ENCODE measurements at places on chromosomes 1 and 21.

DNA sequence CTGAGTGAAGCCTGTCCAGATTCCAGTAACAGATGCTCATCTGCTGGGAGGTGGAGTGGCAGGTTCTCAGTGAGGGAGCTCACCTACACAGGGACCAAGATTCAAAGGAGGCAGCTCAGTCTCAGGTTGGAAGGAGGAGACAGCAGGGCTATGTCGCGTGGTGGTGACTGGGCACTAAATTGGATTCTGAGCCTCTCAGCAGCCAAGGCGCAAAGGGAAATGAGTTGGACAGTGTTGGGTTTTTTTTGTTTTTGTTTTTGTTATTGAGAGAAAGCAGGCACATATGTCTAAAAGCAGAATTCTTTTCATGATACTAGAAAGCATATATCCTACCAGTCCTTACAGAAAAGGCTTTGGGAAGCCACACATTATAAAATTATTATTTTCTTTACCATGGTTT, 26.2 kb downstream of the UMODL1 start:
- DNase-seq: no peak

GRCh38 chr1:198363625-198364151, 176.8 kb downstream of the ATP6V1G3 start:
- no peak for DNase-seq

DNA sequence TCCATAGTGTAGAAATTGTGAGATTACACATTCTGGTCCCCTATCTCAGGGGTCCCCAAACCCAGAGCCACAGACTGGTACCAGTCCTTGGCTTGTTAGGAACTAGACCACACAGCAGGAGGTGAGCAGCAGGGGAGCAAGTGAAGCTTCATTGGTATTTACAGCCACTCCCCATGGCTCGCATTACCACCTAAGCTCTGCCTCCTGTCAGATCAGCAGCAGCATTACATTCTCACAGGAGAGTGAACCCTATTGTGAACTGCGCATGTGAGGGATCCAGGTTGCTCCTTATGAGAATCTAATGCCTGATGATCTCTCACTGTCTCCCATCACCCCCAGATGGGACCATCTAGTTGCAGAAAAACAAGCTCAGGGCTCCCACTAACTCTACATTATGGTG, 229.7 kb upstream of the IRF2BP2 start:
- DNase-seq: no peak

DNA sequence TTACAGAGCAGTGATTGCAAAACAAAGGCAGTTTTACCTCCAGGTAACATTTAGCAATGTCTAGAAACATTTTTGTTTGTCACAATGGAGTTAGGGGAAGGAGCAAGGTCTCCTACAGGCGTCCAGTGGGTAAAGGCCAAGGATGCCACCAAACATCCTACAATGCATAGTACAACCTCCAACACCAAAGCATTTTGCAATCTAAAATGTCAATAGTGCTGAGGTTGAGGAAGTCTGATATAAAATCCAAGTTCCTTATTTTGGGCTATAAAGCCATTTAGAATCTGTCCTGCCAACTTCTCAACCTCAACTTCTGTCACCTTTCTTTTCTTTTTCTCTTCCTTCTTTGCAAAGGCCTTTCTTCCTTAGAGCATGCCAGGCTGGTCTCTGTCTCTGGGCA, 111.2 kb downstream of the FASLG start:
- no peak for DNase-seq

- no peak for DNase-seq
These were observed 442.0 kb upstream of the RUNX1 start for GRCh38 chr21:35491114-35491513.

- DNase-seq: no peak
These were observed 209.6 kb downstream of the LYPLAL1 start for GRCh38 chr1:219383281-219383680.

DNA sequence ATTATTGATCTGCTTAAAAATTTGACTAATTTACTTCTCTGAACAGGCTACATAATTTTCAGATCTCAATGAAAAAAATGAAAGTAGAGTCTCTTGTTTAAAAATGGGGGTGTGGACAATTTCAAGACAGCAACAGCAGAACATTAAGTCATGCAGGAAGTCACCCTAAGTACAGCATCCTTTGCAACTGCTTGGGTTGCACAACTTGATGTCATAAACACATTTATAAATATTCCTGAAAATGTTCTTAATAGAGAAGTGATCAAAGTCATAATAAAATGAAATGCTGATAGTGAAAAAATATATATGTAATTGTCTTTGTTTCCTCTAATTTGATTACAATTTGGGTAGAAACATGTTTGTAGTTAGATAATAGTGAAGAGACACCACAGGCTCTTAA, 79.3 kb downstream of the TNNI3K start:
- no peak for DNase-seq

- DNase-seq: no peak
These were observed 684 bp downstream of the LTN1 start for GRCh38 chr21:28991861-28992525.

GRCh38 chr1:56472860-56473259, 106.5 kb downstream of the PLPP3 start:
- DNase-seq: no peak

DNA sequence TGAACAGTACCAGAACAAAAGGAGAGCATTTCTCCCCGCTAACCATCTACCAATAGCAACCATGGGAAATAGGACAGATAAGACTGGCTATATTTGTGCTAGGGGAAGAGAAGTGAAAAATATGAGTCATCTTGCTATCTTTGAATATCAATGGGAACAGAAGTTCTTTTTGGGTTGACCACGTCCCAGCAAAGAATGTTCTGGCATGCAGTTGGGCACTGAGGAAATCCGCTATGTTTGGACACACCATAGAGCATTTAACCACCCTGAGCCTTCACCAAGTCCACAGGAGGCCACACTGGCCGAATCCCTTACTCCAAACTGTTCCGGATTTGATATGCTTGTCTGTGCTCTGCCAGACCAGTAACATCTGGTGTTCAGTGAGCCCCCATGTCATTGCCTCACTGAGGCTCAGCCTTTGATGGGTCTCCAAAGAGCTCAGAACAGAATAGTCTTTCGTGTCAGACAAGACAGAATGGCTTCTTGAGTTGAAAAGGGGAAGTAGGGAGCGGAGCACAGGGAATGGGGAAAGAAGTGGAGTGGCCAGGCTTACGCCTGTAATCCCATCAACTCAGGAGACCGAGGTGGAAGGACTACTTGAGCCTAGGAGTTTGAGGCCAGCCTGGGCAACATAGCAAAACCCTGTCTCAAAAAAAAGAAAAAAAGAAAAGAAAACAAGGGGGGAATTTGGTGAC, 81.4 kb downstream of the SMYD2 start:
- DNase-seq: peak; percentile 86

DNA sequence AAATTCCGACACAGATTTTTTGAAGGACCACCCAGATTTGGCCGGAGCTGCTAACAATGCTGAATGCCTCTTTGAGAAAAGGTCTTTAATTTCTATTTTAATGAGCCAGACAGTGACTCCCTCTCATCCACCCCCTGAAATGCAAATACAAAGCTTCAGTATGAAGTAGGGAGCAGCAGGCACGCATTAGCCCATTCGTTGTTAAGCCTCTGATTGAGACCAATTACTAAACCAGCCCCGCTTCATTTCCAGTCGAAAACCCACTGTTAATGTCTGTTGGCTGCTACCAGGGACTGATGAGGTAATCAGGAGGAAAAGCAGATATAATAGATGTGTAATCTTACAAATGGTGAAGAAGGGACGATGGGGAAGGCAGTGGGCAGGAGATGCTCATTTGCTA, 4.8 kb upstream of the C8A start:
- DNase-seq: no peak

GRCh38 chr21:45507523-45507875, 34.7 kb downstream of the SLC19A1 start:
- no peak for DNase-seq

DNA sequence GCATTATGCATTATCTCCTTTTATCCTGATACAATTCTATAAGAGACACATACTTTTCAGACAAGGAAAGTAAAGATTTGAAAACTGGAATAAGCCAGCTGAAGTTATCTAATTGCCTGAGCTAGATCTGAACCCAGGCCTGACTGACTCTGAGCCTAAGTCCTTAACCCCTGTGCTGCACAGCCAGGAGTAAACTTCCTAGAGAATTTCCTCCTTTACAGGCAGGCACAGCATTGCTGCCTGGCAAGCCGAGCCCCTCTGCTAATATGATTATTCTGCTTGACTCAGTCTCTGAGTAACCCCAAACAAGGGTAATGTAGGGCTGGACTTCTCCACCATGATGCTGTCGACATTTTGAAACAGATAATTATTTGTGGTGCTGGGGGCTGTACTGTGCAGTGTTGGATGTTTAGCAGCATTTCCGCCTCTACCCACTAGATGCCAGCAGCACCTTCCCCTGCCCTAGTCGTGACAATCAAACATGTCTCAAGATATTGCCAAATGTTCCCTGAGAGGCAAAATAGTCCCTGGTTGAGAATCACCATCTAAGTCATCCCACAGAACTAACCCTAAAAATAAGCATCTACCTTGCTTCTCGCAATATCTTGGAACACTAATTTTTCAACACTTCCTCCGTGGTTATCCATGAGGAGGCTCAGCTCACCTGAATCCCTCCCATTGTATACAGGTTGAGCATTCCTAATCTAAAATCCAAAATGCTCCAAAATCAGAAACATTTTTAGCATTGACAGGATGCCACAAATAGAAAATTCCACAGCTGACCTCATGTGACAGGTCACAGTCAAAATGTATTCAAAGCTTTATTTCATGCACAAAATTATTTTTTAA, 18.5 kb downstream of the CAMK1G start:
- peak; percentile 78 for DNase-seq

DNA sequence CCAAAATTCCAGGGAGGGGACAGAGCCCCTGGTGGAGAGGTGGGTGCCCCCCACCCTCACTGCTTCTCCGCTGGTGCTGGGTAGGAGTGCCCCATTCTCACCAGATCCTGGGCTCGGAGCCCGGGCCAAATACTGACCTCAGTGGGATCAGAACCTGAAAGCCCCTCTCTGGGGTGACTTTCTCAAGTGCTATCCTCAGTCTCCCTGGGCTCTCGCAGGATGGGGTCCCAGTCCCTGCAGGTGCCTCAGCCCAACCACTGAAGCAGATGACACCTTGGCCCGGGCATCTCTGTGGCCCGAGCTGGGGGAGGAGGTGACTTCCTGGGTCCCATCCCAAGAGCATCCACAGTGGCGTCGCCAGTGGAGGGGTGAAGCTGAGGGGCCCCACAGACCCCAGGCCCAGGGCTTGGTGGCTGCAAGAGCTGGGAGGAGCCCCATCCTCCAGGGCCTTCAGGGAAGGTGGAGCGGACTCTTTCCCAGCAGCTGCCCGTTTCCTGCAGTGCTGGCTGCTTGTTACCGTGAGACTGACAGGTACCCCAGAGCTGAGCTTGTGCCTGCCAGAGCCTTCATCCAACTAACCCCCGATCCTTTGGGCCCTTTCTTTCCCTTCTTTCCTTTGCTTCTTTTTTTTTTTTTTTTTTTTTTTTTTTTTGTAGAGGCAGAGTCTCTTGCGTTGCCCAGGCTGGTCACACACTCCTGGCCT, 3.9 kb upstream of the FNDC10 start:
- DNase-seq: no peak

DNA sequence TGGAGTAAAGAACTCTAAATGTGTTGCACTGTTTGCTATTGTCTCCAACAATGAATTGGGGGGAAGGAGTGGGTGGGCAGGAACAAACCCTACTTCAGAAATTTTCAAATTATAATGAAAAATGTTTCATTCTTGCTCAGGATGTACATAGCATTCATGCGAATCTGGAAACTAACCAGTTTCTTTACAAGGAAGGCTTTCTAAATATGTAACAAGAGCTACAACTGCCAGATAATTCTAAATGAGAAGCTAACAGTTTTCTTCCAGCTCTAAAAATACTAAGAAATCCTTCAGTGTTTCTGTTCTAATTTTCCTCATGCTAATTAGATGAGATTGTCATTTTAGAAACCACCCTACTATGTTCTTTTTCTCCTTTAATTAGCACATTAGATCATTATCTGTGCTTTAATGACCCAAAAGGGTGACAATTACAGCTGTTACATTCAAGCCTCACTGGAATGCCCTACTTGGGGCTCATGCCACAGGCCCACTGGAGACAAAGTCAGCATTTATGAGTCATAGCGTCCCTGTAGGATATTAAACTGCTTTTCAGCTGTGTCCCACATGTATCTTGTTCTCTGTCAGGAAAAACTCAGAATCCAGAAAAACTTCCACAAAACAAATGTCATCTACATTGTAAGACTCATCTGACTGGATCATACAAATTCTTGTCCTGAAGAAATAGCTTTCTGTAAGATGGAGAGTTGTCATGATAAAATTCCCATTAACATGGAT, 804.6 kb upstream of the CXADR start:
- DNase-seq: peak; percentile 26

GRCh38 chr1:175717610-175718540, 25.5 kb downstream of the TNR start:
- DNase-seq: no peak

- DNase-seq: no peak
These were observed 10.5 kb upstream of the PKP1 start for GRCh38 chr1:201272799-201273198.

GRCh38 chr1:230079199-230080024, 12.4 kb downstream of the GALNT2 start:
- DNase-seq: no peak

DNA sequence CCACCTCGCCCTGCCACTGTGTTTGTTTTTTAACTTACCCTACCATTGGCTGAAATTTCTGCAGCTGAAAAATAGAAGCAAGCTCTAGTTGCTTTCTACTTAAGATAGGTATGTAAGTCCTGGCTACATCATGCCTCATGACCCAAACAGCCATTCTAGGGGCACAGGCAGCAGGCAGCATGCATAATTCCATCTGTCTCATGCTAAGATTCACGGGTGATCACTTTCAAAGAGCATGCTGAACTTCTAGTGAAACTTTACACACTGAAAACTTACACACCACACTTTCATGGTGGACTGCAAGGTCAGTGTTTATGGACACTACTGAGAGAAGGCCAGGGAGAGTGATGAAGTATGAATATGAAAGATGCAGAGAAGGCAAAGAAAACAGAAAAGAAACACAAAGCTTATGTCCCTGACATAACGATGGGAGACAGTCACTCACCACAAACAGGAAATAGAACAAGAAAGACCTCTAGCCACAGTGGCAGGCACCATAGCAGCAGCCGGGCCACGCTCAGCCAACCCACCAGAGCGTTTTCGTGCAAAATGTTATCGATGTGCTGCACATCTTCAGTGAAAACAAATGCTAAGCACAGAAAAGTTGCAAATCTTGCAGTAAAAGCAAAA, 102.3 kb upstream of the TIAM1 start:
- no peak for DNase-seq

GRCh38 chr1:82268826-82269225, 468.1 kb downstream of the ADGRL2 start:
- no peak for DNase-seq

- DNase-seq: peak; percentile 56
These were observed 71.9 kb downstream of the HIVEP3 start for GRCh38 chr1:41846625-41847405.

Measured in fibroblast of pulmonary artery (primary cell).